ENCODE measurements at places on chromosomes 6 and 20. TPM values are rescaled to one million over a fixed set of nuclear protein-coding genes. Genes with fewer than 3 reads are reported as not detected.

CRIP3 gene
- 0.90 TPM for total RNA-seq

HLA-DPB1 gene
- 385 TPM for total RNA-seq

LTA gene
- total RNA-seq, result 0.46 TPM

GLP1R gene
- total RNA-seq, result not detected

LAMA5 gene
- total RNA-seq, result 279 TPM

KCNK16 gene
- not detected for total RNA-seq

THEMIS gene
- total RNA-seq, result 3.0 TPM

RBPJL gene
- total RNA-seq, result not detected

DNA sequence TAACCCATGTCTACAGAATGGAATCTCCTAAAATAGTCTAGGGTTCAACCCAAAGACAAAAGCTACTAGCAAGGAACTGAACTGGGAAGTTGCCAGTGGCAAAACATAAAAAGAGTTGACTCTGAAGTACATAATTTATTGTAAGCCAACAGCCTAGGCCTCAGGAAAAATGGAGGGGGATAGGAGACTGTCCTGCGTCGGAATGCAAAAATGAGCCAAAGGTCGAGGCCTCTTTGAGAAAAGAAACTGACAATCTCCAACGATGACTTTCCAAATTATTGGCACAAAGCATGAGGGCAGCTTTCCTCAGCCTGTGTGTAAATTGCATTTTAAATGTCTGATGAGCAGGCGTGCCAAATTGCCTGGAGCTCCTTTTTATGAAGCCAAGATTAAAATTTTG, 2.1 kb downstream of the COL12A1 start:
- no peak for DNase-seq

- DNase-seq, result no peak
Measured at GRCh38 chr6:152173957-152174356, 366.5 kb downstream of the ESR1 start.

DNA sequence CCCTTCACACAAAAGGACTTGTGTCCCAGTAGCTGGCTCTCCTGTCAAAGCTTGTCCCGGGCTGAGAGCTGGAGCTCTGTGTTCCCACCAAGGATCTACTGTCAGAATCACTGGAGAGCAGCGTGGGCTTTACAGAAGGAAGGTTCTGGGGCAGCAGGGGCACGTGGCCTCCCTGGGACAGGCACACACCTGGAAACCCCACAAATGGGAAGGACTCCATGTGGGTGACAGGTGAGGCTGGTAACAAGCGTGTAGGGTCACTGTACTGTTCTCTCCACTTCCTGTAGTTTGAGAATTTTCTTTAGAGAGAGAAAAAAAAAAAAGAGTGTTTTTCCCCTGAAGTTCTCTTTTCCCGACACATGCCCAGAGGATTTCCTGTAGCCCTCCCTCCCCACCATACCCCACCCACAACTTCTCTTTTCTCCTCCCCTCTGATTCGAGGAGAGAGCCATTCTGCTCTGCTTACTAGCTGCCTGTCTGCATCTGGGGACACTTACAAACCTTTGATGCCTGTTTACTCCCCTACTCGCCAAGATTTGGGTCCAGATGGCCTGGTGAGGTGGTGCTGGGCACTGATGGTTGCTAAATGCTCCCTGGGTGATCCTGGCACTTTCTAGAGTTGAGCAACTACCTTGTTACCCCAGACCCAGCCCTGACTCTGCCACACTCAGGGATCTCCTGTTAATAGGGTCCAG, 84.1 kb upstream of the SIRPA start:
- no peak for DNase-seq

GRCh38 chr6:15207923-15208322, 37.9 kb upstream of the JARID2 start:
- DNase-seq, result no peak

GRCh38 chr6:55299286-55299985, 27.8 kb upstream of the GFRAL start:
- no peak for DNase-seq

DNA sequence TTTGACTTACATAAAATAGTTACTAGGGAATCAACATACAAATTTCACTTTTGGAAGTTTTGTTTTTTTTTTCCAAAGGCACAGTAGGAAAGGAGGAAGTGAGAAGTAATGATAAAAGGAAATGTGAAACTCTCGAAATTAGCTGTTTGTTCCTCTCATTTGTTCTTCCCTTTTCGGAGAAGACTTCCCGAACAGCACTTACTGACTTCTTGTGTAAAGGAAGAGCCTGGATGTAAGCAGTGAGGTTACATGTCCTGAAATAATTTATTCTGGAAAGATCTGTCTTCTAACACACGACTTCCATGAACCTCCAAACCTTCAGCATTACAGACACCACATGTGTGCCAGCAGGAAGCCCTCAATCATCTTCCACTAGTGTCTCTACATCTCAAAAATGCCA, 59.1 kb downstream of the KIF16B start:
- no peak for DNase-seq

GRCh38 chr6:25670208-25670607, 18.2 kb downstream of the SCGN start:
- no peak for DNase-seq

DNA sequence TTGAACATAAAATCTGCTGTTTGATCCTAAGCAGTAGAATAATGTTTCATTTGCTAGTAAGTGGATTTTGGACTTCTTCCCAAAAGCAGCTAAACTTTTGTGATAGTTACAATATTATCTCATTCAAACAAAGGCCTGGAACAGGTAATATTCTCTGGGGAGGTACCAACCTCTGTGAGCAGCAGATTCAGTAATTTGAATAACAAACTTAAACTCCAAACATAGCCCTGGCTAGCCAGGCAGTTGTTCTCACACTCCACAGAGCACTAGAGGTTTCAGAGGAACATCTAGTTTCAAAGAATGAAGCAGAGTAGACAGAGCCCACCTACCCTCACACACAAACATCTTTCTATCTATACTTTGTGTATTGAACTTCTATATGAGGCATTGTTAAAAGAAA, 40.9 kb downstream of the LGSN start:
- no peak for DNase-seq

DNA sequence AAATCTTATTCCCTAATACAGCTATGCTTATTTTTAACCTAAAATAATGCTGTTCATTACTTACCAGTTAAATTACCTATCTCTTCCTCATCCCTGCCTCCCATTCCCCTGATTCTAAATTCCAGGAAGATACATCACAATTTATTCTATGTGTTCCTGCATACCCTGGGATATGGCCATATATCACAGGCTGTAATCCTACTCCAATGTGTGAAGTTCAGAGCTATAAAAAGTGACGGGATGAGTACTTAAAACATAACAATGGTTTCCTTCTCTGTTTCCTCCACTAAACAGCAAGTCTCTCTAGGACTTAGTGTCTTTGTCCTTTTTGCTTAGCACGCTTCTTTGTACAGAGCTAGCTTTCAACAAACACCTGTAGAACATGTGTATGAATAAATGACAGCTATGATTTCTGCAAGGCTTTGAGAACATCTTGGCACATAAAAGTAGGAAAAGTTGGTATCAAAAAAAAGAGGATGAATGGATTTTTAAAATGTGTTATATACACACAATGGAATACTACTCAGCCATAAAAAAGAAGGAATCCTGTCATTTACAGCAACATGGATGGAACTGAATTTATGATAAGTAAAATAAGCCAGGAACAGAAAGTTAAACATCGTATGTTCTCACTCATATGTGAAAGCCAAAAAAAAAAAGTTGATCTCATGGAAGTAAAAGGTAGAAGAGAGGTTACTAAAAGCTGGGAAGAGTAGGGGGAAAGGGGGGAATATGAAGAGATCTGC, 45.8 kb downstream of the SESN1 start:
- DNase-seq, result no peak

- DNase-seq, result no peak
Measured at GRCh38 chr6:66161546-66162108, 454.6 kb upstream of the EYS start.

DNA sequence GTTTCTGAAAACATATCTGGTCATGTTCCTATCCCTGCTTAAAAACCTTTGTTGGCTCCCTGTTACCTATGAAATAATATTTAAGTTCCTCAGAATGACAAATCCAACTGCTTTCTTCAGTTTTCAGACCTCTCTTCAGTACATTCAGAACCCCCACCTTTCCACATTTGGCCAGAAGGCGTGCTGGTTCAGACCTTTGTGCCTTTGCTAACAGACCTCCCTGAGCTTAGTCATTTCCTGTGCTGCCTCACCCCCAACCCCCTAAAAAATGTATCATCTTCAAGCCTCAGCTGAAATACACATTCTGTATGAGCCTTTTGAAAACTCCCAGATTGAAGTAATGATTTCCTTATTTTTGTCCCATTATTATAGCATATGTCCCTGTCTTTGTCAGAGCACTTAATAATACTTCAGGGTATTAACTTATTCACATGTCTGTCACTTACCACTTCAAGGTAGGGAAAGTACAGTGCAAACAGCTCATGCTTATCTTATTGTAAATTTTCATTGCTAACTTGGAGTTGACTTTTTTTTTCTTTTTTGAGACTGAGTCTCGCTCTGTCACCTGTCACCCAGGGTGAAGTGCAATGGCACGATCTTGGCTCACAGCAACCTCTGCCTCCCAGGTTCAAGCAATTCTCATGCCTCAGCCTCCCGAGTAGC, 19.7 kb downstream of the FAM217A start:
- no peak for DNase-seq

DNA sequence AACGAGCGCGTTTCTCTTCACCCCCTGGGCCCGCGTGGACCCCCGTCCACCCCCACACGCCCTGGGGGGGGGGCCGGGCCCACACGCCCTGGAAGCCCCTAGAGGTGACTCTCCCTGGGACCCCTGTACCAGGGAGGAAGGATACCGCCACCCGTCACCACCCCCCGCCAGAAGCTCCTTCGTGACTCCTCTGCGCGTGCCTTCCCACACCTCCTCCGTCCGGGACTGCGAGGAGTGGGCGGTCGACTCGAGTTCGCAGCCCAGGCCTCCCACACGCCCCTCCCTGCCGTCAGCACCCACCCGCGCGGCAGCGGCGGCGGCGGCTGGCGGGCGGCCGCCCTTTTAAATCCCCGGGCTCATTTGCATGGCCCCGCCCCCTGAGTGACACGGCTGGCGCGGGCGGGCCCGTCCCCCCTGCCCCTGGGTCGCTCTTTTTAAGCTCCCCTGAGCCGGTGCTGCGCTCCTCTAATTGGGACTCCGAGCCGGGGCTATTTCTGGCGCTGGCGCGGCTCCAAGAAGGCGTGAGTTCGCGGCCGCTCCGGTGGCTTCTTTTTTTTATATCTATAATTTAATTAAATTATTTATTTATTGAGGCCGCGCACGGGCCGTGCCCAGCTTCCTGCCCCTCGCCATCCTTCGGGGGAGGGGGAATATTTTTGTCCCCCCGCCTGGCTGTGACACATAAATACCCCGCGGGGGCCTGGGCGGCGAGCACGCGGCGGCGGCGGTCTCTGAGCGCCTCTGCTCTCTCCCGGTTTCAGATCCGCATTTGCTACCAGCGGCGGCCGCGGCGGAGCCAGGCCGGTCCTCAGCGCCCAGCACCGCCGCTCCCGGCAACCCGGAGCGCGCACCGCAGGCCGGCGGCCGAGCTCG, at the start of gene HMGA1:
Gene HMGA1, plus strand, starts transcription at position 431 of the 873 bp plus-strand sequence. CDS start 3,908 bp downstream, outside the sequence.
- peak; percentile 94 for DNase-seq

DNA sequence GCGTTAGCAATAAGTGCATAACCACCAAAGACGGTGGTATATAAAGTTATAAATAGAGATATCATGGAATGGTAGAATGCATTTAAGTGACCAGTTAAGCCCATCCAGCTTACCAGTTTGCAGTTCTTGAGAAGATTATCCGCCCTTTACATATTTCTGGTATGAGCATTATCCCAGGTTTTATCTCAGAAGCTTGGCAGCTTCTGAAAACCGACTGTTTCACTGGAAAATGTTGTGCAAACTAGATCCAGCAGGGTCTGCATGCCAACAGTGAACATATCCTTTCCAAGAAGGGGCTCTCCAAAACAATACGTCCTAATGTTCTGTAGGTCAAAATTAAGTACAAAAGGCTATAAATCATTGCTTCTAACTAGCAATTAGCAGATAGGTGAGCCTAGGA, 29.5 kb upstream of the SHLD1 start:
- no peak for DNase-seq

GRCh38 chr20:59752101-59752586, 147.8 kb downstream of the PHACTR3 start:
- no peak for DNase-seq

GRCh38 chr6:45191414-45191813, 136.7 kb upstream of the RUNX2 start:
- DNase-seq, result no peak

- DNase-seq, result peak; percentile 23
Measured at GRCh38 chr20:44342248-44342647, 5.4 kb downstream of the R3HDML start.

GRCh38 chr6:103177791-103178190, 1681.9 kb downstream of the HACE1 start:
- DNase-seq, result no peak

DNA sequence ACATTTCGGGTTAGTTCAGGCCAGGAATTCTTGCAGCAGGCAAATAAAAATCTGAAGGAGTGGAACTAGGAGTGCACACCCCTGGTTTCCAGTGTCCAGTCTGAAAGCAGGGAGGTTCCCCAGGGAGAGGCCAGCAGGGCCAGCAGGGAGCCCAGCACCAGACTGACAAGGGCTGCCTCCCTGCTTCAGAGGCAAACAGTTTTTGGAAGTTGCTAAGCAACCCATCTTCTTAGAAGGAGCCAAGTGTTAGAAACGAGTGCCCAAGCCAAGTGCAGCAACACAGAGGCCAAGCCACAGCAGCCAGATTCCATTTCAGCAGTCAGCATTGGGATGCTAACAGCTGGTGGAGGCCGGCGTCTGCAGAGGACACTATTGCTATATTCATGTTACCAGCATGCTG, 179.1 kb downstream of the SYNDIG1 start:
- DNase-seq, result no peak

All from upper lobe of right lung (tissue), 1 donor.